ENCODE measurements at places on chromosomes 7 and 10. TPM values are rescaled to one million over a fixed set of nuclear protein-coding genes. Genes with fewer than 3 reads are reported as not detected.
A peak's percentile ranks its signal among the peaks of the same experiment; 100 is the strongest.

DNA sequence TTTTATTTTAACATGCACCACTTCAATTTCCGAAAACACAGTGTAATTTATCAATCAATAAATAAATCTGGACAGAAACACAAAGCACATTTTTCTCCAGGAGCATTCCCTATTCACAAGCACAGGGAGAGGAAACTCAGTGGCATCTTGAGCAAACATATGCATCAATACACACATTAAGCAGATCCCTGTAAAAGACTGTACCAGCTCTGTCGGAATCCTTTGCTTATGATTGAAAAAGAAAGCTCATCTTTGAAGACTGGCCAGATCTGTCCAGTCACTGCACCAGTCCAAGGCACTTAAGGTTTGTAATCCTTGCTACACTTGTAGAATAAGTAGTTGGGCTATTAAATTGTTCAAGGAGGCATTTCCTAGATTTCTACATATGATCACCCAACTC is 343.9 kb downstream of the BMPER start:
- no peak for DNase-seq

SFRP5 gene
- 0.07 TPM for polyA plus RNA-seq

DNA sequence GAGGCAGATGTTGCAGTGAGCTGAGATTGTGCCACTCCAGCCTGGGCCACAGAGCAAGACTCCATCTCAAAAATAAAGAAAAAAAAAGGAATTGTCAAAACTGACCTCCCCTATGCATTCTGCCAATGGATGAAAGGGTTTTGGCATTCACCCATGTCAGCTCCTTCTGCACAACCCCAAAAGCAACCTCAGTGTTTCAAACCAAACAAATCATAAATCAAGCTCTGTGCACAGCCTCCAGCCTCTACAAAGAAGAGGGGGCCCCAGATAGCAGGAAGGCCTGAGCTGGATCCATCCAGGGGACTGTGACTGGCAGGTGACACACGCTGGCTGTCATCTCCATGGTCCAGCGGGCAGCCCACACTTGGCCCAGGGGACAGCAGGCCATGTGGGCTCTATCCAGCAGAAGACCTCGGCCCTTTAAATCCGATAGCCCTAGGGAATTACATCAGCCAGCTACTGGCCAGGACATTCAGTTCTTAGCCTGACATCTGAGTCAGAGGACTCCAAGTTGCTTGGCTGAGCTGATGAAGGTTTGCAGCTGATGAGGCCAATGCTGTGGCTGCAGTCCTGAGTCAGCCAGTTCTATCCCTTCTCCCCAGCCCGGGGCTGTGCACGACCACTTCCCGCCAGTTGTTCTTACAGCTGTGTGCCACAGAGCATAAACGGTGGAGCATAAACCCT is 52.0 kb upstream of the FIGNL1 start:
- DNase-seq: peak; percentile 23

DNA sequence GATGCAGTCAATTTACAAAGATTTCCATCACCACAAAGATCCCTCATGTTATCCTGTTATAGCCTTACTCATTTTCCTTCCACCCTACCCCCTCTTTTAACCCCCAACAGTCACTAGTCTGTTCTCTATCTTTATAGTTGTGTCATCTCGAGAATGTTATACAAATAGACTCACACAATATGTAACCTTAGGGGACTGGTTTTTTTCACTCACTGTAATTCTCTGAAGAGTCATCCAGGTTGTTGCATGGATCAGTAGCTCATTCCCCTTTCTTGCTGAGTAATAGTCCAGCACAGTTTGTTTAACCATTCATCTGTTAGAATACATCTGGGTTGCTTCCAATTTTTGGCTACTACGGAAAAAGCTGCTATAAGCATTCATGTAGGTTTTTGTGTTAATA is 121.1 kb upstream of the PDE1C start:
- no peak for DNase-seq

- DNase-seq: no peak
These were observed 56.5 kb downstream of the ST7 start for GRCh38 chr7:117009705-117010361.

ERVW-1 gene
- 0.55 TPM for polyA plus RNA-seq

DNA sequence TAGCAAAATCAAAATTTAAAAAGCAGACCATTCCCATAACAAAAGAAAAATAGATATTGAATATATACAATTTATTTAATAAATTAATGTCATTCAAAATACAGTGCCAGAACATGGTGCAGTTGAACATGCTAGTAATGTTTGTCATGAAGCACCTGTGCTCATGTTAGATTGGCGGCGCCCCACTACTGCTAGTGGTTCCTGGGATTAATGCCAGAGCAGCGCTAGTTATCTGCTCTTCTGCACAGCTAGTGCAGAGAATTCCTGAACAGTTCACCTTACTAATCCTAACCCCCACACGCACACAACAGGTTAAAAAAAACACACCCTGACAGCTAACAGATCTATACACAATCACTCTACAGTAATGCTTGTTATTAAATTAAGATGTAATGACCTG is 23.4 kb downstream of the KBTBD2 start:
- DNase-seq: no peak

GRCh38 chr10:103590060-103590459 is 96.6 kb downstream of the NEURL1 start:
- no peak for DNase-seq

DNA sequence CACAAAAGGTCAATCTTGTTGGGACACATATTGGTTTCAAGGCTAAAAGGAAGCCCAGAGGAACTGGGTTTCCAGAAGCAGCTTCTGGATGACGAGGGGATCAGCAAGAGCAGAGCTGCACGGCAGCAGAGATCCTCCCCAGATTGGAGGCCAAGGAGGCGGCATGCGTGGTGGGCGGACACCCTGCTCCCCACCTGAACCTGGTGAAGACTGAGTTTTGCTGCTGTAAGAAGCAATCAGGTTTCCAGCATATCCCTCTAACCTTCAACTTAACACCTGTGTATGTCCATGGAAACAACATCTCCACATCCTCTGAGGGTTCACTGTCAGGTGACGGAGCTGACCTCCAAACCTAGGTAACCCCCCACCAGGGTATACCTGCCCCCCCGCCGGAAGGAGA is 35.1 kb downstream of the SLIT1 start:
- no peak for DNase-seq

- DNase-seq: no peak
These were observed 6.3 kb upstream of the OPN4 start for GRCh38 chr10:86647773-86648703.

MAGI2 gene
- 35.4 TPM for polyA plus RNA-seq

DNA sequence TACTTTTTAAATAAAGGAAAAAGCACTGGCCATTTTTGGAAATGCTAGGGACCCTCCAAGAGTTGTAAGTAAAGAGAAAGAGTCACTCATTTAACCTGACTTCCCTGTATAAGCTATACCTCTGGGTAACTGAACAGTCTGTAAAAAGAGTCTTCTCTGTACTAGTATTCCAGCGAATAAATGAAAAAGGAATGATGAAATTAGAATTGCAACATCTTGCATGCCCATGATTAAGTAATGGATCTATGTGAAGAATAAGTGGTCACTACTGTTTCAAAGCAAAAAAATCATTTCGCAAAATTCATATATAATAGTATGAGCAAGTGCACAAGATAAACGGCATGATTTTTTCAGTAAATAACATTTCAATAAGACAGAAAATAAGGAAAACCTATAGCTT is 116.8 kb downstream of the ZFAND4 start:
- DNase-seq: no peak

- DNase-seq: no peak
These were observed 126.7 kb upstream of the ZMIZ1 start for GRCh38 chr10:78942091-78942501.

GRCh38 chr10:78785991-78786390 is 282.8 kb upstream of the ZMIZ1 start:
- no peak for DNase-seq

DNA sequence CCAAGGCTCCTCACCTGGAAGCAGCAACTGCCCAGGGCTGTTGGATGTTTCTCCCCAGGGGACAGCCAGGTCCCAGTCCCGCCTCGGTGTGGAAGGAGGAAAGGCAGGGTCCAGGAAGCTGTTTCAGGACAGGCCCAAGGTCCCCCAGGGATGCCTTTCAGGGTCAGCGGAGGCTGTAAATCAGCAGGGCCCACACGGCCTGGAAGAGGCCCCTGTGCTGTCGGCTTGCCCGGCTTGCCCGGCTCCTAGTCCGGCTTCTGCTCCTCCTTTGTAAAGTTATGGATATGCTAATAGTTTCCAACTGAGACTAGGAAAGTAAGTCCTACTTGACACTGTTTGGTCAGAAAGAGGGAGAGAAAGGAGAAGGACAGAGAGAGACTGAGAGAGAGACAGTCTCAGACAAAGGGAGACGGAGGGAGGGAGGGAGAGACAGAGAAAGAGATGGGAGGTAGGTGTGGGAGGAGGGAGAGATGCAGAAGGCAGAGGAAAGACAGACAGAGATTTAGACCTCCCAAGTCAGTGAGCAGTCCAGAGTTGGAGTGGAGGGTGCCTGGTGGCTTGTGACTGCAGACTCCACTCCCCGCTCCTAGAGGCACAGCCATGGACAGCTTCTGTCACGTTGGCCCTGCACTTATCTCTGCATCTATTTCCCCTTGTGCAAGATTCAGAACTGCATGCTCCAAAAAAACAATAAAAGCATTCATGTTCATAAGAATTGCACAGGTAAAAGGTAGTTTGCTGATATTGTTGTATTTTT is 10.5 kb downstream of the IKZF1 start:
- DNase-seq: no peak

UROS gene
- 65.8 TPM for polyA plus RNA-seq

STAG3 gene
- 10.5 TPM for polyA plus RNA-seq

- DNase-seq: peak; percentile 16
These were observed 279.4 kb upstream of the HABP2 start for GRCh38 chr10:113273181-113274163.

DNA sequence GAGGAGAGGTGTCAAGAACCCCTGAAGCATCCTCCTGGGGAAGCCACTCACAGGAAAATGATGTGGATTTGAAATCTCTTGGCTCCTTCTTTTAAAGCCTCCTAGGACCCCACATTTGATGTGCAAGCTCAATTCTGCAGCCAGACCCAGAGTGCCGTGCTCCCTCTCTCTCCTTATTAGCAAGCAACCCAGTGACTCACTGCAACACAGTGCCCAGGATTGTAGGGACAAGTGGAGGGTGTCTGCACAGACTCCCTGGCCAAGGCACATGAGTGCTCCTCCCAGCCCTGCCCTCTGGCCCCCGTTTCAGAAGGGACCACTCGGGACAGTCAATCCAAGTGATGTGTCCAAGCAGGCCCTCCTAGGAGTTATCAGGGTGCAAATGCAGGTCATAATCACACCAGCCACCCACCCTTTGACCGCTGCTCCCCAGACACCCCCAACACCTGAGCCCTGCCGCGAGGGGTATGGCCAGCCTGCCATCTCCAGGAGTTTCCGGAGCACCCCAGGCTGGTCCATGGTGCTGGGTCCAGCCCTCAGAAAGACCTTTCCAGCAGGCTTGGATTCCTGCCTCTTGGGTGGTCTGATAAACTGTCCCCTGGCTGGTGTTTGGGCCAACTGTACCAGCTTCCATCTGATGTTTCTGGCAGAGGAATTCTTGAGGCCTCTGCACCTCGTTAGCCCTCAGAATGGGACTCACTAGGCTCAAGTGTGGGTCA is 54.5 kb upstream of the CXCL12 start:
- DNase-seq: no peak

DNA sequence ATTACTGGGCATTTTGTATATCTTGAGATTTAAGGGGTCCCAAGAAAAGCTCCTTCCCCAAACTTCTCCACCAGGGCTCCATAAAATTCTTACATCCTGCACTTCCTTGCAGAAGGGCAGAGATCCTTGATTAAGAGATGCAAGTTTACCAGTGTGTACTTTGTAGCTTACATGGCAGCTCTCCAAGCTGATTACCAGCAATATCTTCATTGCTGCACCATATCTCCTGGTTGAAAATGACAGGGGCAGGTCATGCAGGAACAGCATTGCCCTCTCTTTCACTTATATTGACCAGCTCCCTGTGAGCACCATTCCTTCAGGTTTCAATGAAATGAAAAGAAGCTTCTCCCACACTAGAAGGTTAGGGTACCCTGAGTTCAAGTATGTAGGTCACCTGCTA is 184.6 kb upstream of the PHYHIPL start:
- DNase-seq: no peak

DNA sequence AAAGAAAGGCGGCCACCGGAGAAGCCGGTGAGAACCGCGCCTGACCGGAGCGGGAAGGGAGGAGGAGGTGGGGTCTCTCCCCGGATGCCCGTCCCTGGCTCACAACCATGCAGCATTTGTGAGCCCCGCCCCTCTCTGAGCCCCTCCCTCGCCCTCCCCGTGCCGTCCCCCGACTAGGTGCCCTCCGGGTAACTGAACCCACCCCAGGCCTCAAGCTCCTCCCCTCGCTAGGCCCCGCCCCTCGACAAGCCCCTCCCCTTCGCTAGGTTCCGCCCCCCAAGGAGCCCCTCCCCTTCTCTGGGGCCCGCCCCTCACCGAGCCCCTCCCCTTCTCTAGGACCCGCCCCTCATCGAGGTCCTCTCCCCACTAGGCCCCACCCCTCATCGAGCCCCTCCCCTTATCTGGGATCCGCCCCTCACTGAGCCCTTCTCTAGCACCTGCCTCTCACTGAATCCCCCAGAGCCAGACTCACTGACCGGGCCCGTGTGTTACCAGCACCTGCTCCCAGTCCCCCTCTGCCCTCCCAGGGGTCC is 42.2 kb upstream of the HSPB1 start:
- DNase-seq: no peak

- no peak for DNase-seq
These were observed 242.2 kb downstream of the TSPAN12 start for GRCh38 chr7:120615703-120616102.

OR9A2 gene
- not detected for polyA plus RNA-seq

DNA sequence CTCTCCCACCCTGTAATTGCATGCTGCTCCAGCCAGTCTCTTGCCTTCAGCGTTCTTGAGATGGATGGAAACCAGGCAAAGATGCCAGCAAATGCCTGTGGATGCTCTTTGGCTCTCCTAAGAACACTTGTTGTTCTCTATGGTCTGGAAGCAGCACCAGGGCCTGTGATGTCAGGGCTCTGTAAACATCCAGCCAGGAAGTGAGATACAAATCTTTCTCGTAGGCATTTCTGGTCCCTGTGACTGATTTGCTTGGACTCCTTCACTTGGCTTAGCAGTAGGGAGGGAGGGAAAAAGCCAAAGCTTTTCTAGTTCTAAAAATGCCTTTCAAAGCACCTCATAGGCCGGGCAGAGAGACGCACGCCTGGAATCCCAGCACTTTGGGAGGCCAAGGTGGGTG is 201.3 kb downstream of the REEP3 start:
- DNase-seq: no peak

MBL2 gene
- polyA plus RNA-seq: not detected

GRCh38 chr7:29135846-29136245 is 10.5 kb downstream of the CPVL start:
- DNase-seq: no peak

LRGUK gene
- polyA plus RNA-seq: 1.9 TPM

DNAJB6 gene
- polyA plus RNA-seq: 158 TPM

- DNase-seq: no peak
These were observed 62.5 kb downstream of the RSU1 start for GRCh38 chr10:16754765-16755164.

DIP2C gene
- 19.2 TPM for polyA plus RNA-seq

DNA sequence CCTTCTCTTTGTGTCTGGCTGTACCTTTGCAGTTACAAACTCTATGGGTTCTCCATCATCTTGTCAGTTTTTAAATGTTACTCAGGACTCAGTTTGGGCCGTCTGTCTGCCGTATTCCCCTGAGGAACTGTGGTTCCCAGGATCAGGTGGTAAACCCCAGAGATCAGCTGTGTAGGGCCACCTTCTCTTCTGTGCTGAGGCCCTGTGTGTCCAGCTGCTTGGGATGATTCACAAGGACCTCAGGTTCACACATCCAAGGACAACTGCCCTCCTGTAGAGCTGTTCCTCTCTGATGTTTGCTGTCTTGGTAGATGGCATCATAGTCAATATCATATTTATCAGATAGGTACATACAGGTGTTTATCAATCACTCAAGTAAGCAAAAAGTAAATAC is 24.5 kb downstream of the CUL1 start:
- no peak for DNase-seq

GRCh38 chr7:138738551-138739335 is 37.6 kb upstream of the SVOPL start:
- DNase-seq: peak; percentile 83

Data from right renal cortex interstitium (tissue), 3 donors.